AG04449 (cell line): ENCODE measurements at places on chromosomes 3 and 15.

- no peak for DNase-seq
These were observed 233.6 kb upstream of the LYSMD4 start for GRCh38 chr15:99966815-99967214.

DNA sequence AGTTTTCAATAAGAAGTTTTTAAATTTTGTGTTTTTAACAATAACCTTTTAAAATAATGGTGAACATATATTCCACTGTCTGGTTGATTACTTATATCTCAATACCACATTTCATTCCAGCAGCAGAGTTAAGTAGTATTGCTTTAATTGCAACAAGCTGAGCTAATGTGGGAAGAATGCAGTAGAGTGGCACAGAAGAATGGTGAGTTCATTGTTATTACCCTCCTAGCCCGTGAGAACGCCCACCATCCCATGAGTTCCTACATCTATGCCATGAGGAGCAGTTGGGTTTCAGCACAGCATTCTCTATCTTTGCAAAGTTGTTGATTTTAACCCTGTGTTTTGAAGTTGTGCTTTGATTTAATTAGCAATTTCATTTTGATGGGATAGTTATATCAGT lies 17.8 kb upstream of the NR2E3 start:
- DNase-seq: peak; percentile 52

GRCh38 chr3:105614288-105615030 lies 247.8 kb downstream of the ALCAM start:
- no peak for DNase-seq

DNA sequence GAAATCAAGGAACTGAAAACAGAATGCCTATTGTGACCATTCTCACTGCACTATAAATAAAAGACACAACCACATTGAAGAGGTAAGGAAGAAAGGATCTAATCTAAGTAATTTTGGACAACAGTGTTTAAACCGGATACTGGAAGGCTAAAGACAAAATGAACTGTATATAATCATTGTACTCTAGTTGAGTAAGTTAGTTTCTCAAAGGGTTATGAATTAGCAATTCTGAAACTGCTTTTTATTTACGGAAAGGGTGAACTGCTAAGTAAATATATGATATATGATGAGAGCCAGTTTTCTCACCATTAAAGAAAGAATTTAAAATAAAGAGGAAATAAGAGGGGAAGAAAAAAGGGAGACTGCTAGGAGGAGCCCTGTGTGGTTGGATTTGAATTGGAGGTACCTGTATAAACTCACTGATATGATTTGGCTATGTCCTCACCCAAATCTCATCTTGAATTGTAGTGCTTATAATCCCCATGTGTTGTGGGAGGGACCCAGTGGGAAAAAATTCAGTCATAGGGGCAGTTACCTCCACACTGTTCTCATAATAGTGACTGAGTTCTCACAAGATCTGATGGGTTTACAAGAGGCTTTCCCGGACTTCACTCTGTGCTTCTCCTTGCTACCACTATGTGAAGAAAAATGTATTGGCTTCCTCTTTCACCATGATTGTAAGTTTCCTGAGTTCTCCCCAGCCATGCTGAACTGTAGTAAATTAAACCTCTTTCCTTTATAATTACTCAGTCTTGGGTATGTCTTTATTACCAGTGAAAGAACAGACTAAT lies 607.7 kb downstream of the PYDC2 start:
- DNase-seq: no peak

GRCh38 chr15:75750261-75751050 lies 37.8 kb upstream of the CSPG4 start:
- no peak for DNase-seq

GRCh38 chr15:52010633-52011595 lies 8.1 kb upstream of the MAPK6 start:
- DNase-seq: no peak

- DNase-seq: peak; percentile 41
These were observed 86.0 kb upstream of the VGLL3 start for GRCh38 chr3:87076946-87077345.

DNA sequence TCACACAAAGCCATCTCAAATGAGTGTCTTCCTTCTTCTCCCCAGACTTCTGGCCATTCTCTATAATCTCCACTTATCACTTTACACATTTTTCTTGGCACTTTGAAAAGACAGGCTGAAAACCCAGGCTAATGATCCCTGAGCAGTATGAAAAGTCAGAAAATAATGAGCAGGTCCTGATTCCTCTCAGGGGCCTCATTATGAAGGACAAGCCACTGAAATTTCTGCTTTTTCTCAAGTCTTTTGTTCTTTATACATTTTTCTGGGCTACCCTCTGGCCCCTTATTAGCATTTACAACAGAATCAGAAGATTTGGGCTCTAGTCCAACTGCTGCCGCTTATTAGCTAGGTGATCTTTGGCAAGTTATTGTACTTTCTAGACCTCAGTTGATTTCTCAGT lies 9.5 kb upstream of the ST6GAL1 start:
- DNase-seq: no peak

- no peak for DNase-seq
These were observed at the start of gene CX3CR1 for GRCh38 chr3:39279745-39280517. TSS of gene CX3CR1 (minus strand) at chr3:39280036. CDS start at chr3:39266509, 13,527 bp downstream.

DNA sequence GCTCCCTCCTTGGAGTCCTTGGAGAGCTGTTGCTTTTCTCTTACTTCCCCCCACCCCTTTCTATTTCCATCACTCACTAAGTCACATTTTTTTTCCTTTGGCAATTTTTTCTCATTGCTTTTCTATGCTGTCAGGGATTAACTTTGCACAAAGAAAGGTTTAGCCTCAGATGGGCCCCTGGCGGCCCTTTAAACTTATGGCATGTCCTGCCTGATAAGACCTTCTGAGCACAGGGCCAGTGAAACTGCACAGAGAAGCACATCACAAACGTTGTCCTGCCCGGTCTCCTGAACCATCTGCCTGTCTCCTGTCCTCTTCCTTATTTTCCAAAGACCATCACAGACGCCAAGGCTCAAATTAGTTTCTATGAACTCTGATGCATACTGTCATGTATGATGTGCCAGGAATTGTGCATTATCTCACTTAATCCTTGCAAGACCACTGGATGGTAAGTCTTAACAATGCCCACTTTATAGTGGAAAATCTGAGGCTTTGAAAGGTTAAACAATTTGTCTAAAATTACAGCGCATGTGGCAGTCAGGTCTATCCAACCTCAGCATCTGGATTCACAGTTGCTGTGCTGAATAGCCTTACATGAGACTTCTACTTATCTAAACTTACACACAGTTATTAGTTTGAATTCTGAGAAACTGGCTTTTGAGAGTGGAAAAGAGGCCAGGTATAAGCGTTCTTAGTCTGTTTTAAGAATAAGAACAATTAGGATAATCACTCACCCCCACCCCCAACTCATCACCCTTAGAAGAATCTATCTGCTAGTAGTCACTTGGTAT lies 648.1 kb downstream of the NTRK3 start:
- DNase-seq: no peak

- peak; percentile 65 for DNase-seq
These were observed 50.1 kb downstream of the NR1I2 start for GRCh38 chr3:119831941-119832371.

DNA sequence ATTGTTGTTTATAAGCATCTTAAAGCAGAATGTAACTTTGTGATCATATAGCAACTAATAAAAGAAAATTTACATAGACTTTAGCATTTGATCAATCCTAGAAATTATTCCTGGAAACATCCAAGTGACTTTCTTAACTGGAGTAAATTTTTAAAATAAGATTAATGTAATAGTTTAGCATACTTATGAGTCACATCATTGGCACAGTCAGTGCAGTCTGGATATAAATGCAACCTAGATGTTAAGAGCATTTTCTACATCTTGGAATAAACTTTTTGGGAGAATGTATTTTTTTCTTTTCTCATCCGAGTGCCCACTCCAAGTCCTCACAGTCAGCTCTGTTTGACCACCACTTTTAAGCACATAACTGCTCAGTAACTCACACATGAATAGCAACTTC lies 324.6 kb upstream of the PLSCR5 start:
- peak; percentile 7 for DNase-seq

DNA sequence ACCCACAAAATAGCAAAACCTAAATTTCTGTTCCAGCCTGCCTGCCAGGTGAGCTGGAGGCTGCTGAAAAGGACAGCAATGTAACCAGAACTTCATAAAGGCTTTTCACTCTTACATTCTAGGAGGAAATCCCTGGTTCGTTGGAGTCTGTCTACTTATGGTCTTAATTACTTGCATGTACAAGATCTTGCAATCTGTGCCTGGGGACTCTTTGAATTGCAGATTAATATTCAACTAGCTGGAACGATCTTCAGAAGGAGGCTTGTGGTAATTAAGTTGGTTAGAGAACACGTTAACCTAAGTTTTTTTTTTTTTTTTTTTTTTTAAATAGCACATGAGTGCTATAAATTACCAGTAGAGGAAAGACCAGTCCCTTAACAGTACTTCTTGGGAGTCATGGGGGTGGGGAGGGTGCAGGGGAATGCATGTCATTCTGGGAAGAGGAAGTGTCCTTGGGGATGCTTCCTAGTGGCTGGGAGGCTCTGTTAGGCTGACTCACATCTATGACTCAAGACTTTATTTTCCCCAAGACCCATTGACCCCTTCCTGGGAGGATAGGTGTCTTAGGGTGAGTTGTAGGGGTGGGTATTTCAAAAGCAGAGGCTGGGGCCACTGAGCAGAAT lies 139.8 kb downstream of the RAB11A start:
- no peak for DNase-seq

GRCh38 chr3:126450744-126451143 lies 24.9 kb downstream of the ZXDC start:
- no peak for DNase-seq
